ENCODE measurements at places on chromosomes 2 and 18.

DNA sequence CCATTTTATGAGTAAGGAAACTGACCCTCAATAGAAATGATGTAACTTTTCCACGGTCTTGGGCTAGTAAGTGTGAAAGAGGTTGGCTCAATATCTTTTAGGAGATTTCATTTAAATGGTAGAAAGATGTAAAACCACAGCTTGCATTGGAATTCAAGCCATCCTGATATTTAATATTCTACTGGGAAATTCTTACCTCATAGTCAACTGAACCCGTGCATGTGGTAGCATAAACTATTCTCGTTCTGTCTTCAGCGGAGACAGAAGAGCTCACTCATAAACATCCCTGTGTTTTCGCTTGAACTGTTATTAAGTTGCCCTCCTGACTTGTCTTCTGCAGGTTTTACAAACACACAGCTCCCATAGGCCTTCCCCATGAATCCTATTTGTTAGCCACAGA is 8.5 kb upstream of the SPATS2L start:
- DNase-seq = no peak

GRCh38 chr18:60053747-60054304 is 154.0 kb downstream of the PMAIP1 start:
- DNase-seq = peak; percentile 11

DNA sequence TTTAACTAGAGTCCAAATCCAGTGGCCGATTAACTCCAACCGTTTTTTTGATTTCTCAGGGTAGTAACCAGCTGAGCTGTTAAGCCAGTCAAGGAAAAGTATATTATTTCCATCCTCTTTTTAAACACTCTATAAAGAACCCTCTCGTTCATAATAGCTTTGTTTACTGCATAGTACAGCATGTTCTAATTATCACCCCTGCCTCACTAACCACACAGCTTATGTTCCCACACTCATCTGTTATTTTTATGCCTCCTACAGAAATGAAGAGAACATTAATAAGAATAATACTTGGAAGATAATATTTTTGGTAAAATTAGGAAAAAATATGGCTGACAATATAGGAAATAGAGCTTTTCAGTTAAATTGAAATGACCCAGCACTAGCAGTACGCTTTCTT is 2132.8 kb upstream of the CELF4 start:
- DNase-seq = no peak

DNA sequence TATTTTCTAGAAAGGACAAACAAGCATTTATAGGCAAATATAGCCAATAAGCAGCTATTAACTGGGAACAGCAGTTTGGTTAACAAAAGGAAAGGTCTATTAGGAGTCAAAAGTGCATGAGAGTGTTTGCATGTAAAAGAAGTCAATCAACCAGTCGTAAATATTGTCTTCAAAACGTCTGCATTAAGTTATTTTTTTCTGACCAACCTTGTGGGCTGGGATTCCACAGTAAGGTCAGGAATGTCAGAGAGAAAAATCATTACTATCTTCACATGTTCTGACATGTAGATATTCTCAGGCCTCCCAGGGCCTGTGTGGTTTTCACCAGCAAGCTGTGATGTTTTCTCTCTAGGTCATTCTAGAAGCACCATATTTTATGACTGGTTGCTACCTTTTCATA is 922.5 kb downstream of the SUCLG1 start:
- no peak for DNase-seq

GRCh38 chr2:60152226-60152833 is 401.1 kb downstream of the BCL11A start:
- DNase-seq = no peak

DNA sequence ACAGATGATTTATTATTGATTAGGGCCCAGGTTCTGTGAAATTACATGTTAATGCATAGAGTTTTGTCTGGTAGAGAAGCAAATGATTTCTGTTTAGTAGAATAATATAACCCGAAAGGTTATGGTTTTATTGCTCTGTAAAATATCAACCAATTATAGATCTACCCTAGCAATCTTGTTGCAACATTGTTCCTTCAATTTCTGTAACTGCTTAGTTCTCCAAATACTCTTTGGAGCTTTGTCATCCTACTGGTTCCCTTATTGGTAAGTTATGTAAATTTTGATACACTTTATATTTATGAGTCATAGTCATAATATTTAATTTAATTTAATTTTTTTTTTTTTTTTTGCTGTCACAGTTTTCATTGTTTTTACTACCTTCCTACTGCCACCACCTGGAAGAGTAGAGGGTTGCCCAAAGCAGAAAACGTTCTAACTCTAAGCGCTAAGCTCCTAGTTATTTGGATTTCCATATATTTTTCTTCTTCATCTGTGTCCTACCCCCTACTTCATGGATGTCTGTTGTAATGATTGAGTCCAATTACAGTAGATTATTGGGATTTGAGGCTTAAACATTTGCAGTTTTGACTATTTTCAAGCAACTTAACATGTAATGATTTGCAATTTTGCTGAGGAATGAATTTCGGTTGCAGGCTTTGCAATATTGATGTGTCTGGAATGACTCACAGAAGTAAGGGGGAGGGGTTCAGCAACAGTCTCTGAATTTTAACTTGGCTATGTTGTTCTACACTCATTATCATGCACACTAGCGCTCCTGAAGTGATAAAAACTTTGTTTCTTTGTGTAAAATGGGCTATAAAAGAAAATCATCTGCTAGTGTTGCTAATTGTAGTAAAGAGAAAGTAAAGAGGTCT is 51.1 kb downstream of the NABP1 start:
- DNase-seq = no peak

DNA sequence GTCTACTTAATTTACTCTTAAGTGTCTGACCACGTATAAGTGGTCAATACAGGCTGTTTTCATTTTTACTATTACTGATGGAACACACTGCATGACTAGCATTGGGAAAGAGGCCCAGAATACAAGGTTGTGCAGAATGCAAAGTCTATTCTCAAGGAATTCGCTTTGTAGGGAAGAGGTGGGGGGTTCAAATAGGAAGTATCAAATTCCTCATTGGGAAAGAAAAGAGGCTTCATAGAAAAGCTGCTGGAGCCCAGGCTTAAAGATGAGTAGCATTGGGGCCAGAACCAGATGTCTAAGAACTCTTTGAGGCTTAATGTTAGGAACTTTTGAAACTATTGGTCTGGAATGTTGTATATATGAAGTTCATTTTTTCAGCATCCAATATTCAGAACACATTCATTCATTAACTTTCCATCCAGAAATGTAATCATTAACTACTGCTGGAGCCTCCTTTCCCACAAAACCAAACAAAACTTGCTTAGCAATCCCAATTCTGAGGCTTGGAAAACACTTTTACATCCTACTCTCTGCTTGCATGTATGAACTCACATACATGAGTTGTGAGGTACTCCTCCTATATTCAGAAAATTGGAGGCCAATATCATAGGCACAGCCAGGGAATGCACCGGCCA is 994 bp upstream of the LRATD1 start:
- no peak for DNase-seq

DNA sequence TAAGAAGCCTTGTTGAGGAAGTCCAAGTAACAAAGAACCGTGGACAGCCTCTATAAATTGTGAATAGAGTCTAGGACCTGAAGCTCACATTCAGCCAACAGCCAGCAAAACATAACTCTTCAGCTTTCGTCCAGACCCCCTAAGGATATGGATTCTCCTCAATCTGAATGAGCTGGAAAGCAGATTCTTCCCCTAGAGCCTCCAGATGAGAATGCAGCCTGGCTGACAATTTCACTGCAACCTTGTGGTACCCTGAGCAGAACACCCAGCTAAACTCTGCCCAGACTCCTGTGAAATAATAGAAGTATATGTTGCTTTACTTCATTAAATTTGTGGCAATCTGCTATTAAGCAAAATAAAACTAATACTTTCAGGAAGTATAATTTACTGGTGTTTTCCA is 483.5 kb upstream of the SLC8A1 start:
- DNase-seq = no peak

- DNase-seq = no peak
Measured at GRCh38 chr2:9771101-9771449, 72.2 kb upstream of the TAF1B start.

DNA sequence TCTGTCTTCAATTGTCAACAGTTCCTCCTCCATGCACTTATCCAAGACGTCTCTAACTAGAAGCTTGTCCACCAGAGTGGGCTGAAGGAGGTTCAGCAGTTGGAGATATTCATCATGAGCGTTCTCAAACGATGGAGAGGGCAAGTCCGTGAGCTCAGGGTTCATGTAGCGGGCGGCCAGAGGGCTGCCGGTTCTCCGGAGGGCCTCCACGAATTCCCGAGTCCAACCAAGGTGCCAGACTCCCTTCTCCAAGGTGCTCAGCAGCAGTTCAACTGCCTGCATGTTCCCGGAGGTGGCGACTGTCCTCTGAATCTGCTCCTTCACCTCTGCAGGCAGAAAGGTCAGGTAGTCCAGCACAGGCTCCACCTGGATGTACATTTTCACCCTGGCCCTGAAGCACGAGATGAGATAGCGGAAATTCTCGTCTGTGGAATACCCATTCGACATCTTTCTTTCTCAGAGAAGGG is 590 bp downstream of the IFIH1 start:
- DNase-seq = peak; percentile 62

DNA sequence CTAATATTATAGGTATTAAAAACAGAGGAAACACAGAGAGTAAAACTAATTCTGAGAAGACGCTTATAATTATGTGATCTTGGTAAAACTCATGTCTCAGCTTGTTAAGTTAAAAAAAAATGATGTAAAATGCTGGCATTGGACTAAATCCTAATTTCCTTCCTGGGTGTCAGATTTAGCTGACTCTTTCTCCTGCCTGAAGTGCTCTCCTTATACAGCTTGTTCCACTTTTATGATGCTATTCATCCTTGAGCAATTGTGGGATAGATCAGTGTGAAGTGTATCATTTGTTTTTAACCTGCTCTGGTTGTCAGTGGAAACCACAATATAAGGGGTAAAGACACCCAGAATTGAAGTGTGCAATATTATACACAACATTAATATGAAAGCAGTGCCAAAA is 84.9 kb downstream of the EFEMP1 start:
- no peak for DNase-seq

DNA sequence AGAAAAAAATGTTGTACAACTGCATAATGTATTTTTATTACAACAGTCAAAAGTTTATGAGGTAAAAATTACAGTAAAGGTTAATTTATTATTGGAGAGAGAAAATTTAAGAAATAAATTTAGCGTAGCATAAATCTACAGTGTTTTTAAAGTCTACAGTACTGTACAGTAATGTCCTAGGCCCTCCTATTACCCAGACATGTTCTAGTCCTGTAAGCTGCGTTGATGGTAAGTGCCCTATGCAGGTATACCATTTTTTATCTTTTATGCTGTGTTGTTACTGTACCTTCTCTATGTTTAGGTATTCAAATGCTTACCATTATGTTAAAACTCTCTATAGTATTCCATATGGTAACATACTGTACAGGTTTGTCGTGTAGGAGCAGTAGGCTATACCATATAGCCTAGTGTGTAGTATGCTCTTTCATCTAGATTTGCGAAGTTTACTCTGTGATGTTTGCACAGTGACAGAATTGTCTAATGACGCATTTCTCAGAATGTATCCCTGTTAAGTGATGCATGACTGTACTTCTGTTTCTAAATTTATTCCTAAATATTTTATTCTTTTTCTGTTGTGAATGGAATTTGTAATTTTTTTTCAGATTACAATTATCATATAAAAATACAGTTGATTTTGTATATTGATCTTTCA is 24.5 kb downstream of the ABI2 start:
- DNase-seq = no peak

GRCh38 chr18:76388891-76389423 is 106.1 kb downstream of the ZNF516 start:
- no peak for DNase-seq

DNA sequence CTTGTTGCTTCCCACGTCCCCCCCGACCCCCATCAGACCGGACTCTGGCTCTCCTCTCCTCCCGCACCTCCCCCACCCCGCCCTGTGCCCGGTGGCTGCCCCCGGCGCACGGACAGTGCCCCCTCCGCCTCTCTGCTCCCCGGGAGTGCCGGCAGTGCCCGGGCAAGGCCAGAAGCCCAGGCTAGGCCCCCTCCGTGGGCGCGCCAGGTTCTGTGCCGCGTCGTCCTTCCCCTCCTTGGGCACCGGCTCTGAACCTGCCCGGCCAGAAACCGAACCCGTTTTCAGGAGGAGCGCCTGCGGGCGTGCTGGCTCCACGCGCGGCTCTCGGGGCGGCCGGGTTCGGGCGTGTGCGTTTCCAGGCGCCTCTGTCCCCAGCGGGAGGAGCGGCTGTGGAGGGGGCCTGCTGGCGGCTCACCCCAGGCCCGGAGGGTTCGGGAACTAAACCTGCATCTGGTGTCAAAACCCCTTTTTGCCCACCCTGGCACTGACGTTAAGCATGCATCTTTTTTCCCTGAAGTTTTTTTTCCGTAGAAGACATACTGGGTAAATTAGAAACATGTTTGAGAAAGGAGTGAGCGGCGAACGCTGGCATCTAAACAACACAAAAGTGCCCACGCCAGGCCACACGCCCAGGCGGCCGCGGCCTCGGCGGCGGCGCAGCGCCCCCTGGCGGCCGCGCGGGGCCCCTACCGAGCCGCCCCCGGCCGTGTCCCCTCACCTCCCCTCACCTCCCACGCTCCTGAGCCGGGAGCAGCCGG is 123.9 kb upstream of the SLC1A4 start:
- peak; percentile 78 for DNase-seq

- no peak for DNase-seq
Measured at GRCh38 chr2:19745318-19746136, 156.3 kb downstream of the TTC32 start.

- no peak for DNase-seq
Measured at GRCh38 chr2:72134408-72134996, 13.2 kb downstream of the CYP26B1 start.

GRCh38 chr2:239621611-239622010 is 220.8 kb upstream of the HDAC4 start:
- DNase-seq = no peak

DNA sequence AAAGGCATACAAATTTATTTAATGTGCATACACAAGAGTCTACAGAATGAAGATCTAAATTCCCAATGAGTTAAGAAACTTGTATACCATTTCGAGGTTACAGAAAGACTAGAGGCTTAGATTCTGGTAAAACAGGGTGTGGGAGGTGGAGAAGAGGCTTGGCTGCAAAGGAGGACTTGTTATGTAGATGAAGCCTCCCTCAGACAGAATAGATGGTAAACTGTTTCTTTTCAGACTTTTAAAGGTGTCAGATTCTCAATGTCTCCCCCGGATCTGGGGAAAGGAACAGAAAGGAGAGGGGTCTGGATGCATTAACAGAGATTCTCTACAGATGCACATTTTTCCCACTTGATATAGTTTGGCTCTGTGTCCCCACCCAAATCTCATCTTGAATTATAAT is 126.0 kb downstream of the ST6GAL2 start:
- DNase-seq = no peak

Data from mucosa of descending colon (tissue), 3 donors.